ENCODE measurements at places on chromosomes 12 and 14.

- DNase-seq: no peak
Observed at GRCh38 chr12:94169966-94170689, 21.8 kb downstream of the PLXNC1 start.

DNA sequence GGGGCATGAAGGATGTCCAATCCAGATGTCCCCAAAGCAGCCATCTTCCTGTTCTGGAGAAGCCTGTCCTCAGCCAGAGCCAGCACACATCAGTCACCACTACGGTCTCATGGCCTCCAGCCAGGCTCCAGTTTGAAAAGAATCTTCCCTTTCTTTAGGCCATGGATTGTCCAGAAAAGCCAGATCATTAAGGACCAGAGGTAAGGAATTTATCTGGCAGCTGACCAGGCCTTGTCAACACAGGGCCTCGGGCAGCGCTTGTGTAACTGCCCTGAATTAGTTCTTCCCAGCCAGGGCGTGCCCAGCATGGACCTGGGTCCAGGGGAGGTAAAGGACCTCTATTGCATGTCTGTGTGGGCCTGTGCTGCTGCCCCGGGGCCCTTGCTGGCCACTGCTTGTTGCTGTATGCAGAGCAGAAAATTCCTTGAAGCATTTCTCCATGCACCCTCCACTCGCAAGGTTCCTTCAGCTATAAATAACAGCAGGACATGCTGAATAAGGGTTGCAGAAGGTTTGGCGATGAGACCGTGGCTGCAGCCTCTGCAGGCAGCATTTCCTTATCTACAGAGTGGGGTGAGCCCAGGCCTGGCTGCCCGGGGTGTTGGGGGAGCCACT lies 21.7 kb upstream of the VPS37B start:
- no peak for DNase-seq

- no peak for DNase-seq
Observed at GRCh38 chr12:24172031-24172772, 222.7 kb upstream of the SOX5 start.

GRCh38 chr14:81990312-81990761 lies 456.7 kb upstream of the SEL1L start:
- DNase-seq: no peak

DNA sequence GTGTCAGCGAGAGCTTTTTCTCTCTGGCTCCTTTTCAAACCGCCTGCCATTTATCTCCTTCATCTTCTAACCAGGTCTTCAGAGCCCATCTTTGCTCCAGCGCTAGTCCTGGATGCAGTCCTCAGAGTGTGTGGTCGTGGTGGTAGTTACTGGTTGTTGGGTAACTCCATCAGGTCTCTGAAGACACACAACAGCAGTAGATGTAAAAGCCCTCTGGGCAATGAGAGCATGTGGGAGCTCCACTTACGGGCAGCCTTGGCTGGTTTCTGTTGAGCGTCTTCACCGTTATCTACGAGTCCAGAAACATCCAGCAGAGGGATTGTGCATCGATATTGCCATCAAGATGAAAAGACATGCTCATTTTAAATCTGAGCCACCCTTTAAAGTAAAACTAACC lies 61.2 kb downstream of the FBXL14 start:
- DNase-seq: no peak

GRCh38 chr14:74568911-74569310 lies 43.1 kb downstream of the LTBP2 start:
- DNase-seq: no peak

DNA sequence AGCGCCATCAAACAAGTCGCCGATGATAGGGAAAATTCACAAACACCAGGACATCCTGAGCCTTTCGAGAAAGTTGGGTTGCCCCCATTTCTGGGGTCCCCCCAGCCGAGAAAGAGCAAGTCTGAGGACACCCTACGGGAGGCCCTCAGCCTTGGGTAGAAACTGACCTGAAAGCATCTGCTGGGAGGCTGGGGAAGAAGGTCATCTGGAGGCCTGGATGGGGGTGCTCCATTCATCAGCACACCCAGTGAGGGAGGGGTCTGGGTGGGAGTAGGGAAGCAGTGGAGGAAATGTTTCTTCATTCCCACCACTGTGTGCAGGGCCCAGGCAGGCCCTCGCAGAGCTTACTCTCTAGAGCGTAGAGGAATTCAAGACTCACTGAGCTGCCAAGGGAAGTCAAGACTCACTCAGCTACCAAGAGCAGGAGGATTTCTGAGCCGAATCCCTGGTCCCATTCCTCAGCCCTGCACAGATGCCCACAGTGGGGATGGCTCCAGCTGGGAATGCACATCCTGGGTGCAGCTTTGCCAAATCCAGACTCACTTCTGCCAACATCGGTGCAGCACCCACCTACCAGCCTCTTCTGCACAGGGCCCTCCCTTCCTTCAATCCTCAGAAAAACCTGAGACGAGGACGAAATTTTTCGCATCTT lies 38.1 kb downstream of the DIO3 start:
- no peak for DNase-seq

DNA sequence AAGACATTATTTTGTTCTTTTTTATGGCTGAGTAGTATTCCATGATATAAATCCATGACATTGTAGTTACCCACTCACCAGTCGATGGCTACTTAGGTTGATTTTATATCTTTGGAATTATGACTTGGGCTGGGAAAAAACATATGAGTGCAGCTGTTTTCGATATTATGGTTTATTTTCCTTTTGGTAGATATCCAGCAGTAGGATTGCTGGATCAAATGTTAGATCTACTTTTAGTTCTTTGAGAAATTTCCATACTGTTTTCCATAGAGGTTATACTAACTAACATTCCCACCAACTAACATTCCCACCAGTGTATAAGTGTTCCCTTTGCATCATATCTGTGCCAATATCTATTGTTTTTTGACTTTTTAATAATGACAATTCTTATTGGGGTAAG lies 29.9 kb upstream of the PTPRR start:
- no peak for DNase-seq

- DNase-seq: no peak
Observed at GRCh38 chr14:75438486-75439080, 10.8 kb downstream of the JDP2 start.

DNA sequence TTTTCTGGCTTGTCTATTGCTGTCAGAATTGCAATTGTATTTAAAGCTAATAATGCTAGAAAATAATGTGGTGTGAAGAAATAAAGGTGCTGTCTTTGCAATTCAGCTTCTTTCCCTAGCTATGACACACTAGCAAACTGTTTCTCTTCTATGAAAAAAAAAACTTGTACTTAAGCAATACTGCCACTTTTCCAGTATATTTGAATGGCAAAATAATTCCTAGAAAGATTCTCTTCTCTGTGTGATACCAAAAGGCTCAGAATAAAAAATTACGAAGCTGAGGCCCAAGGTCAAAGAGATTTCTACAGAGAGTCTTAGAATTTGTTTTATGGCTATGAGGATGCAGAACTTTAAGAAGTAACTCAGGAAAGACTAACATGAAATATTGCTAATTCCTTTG lies 235.5 kb downstream of the ADAMTS20 start:
- no peak for DNase-seq

GRCh38 chr12:111846016-111846415 lies 4.0 kb downstream of the MAPKAPK5 start:
- no peak for DNase-seq

GRCh38 chr14:28671425-28671824 lies 95.2 kb upstream of the FOXG1 start:
- DNase-seq: no peak

DNA sequence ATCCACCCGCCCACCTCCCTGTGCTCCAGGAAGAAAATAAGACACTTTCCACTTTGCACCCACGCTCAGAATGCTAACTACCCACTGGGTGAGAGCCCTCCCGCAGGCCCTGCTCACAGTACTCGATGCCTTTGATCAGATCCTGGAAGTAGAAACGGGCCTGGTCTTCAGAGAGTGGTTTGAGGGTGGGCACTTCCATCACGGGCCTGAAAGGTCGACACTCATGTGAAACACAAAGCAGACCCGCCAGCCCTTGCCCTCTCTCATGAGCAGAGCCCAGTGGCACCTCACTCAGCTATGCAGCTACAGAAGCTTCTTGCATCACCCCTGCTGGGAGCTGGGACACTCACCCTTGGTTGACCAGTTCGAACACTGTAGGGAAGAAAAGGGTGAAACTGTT lies 41.1 kb downstream of the CAMKK2 start:
- DNase-seq: no peak

DNA sequence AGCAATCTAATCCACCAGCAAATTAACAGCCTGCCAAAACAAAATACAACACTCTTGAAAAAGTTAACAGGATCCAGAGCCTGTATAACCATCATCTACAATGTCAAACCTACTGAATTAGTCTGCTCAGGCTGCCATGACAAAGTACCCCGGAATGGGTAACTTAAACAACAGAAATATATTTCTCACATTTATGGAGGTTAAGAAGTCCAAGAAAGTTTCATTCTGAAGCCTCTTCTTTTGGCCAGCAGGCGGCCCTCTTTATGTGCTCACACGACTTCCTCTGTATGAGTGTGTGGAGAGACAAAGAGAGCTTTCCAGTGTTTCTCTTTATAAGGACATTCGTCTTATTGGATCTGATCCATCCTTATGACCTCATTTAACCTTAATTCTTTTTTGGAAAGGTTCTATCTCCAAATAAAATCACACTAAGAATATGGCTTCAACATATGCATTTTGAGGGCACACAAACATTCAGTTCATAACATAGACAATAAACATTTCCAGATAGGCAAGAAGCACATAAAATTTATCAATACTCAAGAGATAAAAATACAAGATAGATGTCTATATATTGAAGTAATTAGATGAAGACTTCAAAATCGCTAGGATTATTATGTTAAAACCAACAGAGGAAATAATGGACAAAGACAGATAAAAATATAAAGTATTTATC lies 5.9 kb upstream of the RERG start:
- DNase-seq: no peak

DNA sequence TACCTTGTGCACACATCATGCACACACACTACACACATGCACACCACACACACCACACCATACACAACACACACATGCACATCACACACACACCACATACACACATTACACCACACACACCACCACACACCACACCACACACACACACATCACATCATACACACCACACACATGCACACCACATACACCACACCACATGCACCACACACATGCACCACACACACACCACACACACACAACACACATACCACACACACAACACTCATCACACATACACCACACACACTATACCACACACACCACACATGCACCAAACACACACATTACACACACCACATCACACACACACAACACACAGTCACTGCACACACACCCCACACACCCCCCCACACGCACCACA lies 38.1 kb downstream of the SDR9C7 start:
- DNase-seq: no peak

DNA sequence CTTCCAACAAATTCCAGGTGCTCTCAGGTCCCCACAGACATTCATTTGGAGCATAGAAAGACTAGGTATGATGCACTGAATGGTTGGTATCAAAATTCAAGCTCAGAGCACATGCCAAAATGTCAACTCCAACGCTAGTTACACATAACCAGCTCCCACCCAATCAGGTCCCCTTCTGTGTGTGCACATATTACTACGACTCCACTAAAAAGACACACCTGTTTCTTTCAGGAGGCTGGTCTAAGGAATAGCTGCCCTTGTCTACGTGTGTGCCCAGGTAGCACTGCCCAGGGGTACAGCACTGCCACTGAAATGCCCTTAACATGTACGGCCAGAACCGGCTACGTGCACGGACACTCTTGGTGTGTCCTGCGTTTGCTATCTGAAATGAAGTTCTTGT lies 138.1 kb downstream of the KCNK10 start:
- no peak for DNase-seq

DNA sequence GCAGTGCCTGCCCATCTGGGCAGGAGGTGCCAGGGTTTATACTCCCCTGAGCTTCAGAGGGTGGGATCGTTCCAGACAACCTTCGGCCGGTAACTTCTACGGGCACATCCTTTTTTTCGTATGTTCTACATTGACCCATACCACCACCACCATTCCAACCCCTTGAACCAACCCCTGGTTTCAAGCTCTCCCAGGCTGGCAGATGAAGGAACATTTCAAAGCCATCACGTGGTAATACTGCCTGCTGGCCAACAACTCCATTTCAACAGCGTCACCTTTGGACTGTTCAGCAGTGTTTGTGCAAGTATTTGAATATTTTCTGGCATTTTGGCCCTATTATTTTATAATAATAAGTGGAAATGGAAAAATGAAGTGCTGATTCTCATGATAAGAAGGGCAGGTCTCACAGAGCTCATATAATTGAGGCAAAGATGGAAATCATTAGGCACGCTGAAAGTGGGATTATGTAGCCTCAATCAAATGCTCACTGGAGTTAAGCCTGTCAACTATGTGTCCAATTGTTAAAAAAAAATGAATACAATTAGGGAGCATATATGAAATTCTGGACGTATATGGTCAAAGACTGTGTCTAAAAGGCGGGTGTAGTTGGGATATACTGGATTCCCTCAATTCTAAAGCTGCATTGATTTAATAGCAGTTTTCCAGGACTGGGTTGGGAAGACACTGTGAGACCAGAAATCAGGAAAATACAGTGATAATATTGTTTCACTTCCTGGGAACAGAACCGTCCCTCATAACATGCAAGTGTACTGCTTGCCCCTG lies 162.1 kb downstream of the ZFP36L1 start:
- no peak for DNase-seq
